ENCODE measurements at places on chromosomes 13 and 19.

GRCh38 chr13:25286969-25287961 lies at the start of gene MTMR6:
TSS of gene MTMR6 (minus strand) at chr13:25287488. CDS start at chr13:25287247, 241 bp downstream.
- DNase-seq: peak; percentile 90

DNA sequence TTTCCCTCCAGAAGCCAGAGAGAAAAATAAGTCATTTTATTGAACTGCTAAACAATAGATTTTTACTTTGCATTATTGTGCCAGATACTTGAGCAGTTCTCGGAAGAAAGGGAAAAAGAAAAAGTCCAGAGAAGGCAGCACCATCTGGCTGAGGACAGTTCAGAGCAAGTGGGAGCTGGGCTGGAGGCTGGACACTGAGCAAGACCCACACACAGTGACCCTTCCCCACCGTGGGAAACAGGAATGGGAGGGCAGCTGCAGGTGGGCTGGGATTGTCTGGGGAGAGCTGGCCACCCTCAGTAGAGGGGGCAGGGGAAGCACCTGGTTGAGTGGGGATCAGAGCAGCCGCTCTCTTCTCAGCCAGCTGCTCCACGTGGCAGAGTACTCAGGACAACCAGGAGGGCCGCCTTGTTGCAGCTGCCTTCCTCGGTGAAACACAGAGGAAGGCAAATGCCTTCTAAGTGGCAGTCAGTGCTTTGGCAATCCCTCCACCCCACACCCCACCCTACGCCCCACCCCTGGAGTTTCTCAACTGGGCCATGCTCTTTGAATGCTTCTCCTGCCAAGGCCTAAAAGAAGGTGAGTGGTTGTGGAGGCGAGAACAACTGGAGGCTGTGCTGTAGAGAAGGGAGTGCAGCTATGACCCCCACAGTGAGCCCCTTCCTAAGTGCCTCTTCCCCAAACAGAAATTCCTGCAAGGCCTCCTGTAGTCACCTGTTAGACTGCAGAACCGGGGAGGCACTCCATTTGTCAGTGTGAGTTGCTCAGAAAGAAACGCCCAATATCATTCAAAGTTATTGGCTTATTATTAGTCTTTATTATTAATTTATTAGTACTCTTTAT lies 179.3 kb downstream of the ZIC5 start:
- no peak for DNase-seq

GRCh38 chr13:21883713-21884112 lies 212.8 kb downstream of the FGF9 start:
- DNase-seq: no peak

DNA sequence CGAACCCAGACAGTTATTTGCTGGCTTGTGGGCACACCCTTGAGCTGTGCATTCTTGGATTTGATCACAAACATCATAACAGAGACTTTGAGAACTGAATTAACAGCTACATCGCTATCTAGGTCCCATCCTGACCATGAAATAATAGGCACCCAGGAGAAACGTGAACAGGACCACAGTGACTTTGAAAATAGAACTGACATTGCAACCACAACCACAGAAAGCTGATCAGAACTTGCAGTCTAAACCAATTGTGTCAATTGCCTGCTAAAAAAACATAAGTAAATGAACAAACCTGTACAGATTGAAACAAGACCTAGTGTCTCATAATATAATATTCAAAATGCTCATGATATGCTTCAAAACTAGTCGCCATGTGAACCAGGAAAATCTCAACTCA lies 18.3 kb upstream of the KATNAL1 start:
- no peak for DNase-seq

DNA sequence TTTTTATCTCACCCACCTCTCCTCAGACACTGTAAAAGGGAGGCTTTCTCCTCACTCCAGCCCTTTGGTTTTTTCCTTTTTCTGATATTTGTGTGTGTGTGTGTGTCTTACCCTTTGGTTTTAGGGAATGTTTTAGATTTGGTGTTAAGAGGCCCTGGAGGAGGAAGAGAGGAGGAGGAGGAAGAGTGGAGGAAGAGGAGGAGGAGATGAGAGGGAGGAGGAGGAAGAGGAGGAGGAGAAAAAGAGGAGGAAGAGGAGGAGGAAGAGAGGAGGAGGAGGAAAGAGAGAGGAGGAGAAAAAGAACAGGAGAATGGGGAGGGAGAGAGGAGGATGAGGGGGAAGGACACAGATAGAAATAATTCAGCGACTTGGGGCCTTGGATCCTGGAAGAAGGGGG lies 10.5 kb downstream of the KLHL26 start:
- DNase-seq: no peak

GRCh38 chr19:30631033-30631370 lies 258.8 kb downstream of the ZNF536 start:
- no peak for DNase-seq

GRCh38 chr13:113491418-113491883 lies 940 bp upstream of the DCUN1D2 start:
- no peak for DNase-seq

DNA sequence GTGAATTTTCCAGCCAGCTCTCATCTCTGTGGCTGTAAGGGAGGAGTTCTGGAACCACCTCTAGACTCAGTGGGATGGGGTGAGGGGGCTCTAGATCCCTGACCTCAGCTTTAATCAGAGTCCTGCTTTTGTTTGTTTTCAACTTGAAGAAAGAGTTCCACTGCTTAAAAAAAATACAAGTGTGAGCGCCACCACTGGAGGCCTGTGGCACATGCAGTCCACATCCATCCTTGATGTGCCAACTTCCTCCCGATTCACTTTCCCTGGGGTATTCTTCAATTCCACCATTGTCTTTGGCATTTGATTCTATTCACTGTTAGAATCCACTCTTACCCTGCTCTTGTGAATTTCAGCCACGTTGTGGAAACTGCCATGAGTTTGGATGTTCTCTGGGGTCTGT lies 62.4 kb upstream of the GJB6 start:
- DNase-seq: no peak

- DNase-seq: no peak
Measured at GRCh38 chr19:43643326-43643725, 3.7 kb upstream of the CADM4 start.
